ENCODE measurements at places on chromosomes 7 and 10.
A peak's percentile ranks its signal among the peaks of the same experiment; 100 is the strongest.

- H3K4me3 ChIP-seq = no peak overlapping the region
- no peak overlapping the region for H3K27ac ChIP-seq
- H3K4me1 ChIP-seq = peaks cover 16% of the 10 kb centered on the region
- peaks cover 12% of the 10 kb centered on the region for H3K36me3 ChIP-seq
- DNase-seq = no peak
These were observed 25.8 kb downstream of the DOCK1 start for GRCh38 chr10:126930883-126931503.

- no peak for DNase-seq
- H3K36me3 ChIP-seq = no peaks in the 10 kb centered on the region
- H3K4me1 ChIP-seq = no peaks in the 10 kb centered on the region
- no peak overlapping the region for H3K27ac ChIP-seq
- no peak overlapping the region for H3K4me3 ChIP-seq
These were observed 120.9 kb downstream of the TMEM168 start for GRCh38 chr7:112669306-112669705.

DNA sequence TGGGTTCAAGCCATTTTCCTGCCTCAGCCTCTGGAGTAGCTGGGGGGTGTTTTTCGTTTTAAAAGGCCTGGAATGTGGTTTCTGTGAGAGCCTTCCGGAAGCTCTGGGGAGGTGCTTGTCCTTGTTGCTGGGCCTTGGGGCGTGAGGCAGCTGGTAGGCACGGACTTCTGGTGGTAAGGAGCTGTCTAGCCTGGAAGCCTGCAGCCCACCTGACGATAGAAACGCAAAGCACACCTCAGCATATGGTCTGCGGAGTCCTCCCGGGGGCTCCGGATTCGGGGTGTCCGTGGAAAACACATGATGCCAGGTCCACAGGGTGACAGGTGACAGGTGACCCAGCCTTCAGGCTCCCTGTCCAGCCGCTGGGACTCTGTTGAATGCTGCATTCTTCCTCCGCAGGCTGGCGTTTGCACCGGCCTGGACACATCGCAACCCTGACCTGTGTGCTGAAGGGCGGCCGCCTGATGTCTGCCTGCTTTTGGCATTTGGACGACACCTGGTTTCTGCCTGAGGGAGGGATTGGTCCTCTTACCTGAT lies 37.3 kb downstream of the INPP5A start:
- H3K27ac ChIP-seq = no peak overlapping the region
- peaks cover 71% of the 10 kb centered on the region for H3K4me1 ChIP-seq

GRCh38 chr10:59479426-59479825 lies 117.1 kb upstream of the FAM13C start:
- DNase-seq = no peak
- H3K4me3 ChIP-seq = no peak overlapping the region
- H3K27me3 ChIP-seq = no peaks in the 10 kb centered on the region

DNA sequence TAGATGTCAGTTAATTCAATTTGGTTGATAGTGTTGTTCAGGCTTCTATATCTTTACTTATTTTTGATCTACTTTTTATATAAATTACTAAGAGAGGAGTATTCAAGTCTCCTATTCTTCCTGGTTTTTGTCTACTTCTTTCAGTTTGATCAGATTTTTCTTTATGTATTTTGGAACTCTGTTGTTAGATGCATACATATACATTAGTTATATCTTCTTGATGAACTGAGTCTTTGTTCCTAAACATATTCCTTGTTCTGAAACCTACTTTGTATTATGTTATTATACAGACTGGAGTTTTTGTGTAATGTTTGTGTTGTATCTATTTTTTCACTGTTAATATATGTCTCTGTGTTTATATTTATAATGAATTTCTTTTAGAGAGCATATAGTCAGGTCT lies 118.8 kb downstream of the LRMDA start:
- no peaks in the 10 kb centered on the region for H3K4me1 ChIP-seq
- DNase-seq = no peak
- no peaks in the 10 kb centered on the region for H3K36me3 ChIP-seq
- no peak overlapping the region for H3K27ac ChIP-seq
- no peak overlapping the region for H3K4me3 ChIP-seq

DNA sequence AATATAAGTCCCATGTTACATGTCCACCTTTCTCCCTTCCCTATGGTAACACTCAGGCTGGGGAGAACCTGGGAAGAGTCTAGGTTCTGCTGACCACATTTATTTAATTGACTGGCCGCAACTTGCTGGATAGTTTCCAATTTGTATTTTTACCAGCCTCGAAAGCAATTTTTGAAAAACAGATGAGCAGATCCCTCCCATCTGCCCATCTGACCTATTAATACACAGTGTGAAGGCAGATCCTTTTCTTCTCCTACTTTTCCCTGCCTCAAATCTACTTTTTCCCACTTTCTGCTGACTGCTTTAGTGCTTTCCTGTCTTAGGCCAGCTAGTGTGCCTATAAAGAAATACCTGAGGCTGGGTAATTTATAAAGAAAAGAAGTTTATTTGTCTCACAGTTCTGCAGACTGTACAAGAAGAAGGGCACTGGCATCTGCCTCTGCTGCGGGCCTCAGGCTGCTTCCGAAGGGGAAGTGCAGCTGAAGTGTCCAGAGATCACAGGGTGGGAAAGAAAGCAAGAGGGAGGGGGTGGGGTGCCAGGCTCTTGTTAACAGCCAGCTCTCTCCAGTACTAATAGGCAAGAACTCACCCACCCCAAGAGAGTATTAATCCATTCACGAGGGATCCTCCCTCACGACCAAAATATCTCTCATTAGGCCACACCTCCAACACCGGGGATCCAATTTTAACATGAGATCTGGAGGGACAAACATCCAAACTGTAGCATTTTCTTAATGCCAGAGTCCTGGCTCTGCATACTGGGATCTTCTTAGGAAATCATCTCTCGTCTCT lies 336.0 kb upstream of the IGFBP3 start:
- H3K27ac ChIP-seq = no peak overlapping the region
- DNase-seq = no peak
- no peak overlapping the region for H3K4me3 ChIP-seq
- no peaks in the 10 kb centered on the region for H3K36me3 ChIP-seq

DNA sequence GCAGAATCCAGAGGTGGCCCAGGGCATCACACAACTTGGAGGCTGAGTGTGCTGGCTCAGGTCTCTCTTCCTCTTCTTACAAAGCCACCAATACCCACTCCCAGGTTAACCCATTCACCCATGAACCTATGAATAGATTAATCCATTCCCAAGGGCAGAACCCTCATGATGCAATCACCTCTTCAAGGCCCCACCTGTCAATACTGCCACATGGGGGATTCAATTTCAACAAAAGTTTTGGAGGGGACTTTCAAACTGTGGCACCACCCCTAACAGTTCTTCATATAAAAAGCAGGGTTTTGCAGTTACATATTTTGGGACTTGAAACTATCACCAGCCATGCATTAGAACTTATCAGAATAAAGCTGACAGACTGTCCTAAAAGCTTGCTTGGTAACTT lies 193.6 kb upstream of the RNF32 start:
- no peak overlapping the region for H3K27ac ChIP-seq
- H3K27me3 ChIP-seq = no peaks in the 10 kb centered on the region
- H3K4me1 ChIP-seq = no peaks in the 10 kb centered on the region
- no peaks in the 10 kb centered on the region for H3K36me3 ChIP-seq
- H3K4me3 ChIP-seq = no peak overlapping the region

DNA sequence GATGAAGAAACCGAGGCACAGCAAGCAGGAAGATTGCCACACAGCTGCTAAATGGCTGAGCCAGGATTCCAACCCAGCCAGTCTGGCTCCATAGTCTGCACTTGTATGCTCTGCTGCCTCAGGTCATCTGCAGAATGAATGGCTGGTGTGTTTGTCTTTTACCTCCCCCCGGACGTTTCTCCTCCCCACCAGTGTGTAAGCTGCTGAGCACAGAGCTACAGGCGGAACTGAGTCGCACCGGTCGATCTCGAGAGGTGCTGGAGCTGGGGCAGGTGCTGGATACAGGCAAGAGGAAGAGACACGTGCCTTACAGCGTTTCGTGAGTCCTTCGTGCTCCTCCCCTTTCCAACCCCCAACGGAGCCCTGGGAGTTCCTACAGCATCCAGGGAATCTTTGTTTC lies 2.6 kb downstream of the CNPY4 start:
- DNase-seq = no peak
- H3K4me1 ChIP-seq = peaks cover 34% of the 10 kb centered on the region
- H3K4me3 ChIP-seq = no peak overlapping the region
- H3K27ac ChIP-seq = no peak overlapping the region
- no peaks in the 10 kb centered on the region for H3K27me3 ChIP-seq
- H3K36me3 ChIP-seq = peaks cover 26% of the 10 kb centered on the region

DNA sequence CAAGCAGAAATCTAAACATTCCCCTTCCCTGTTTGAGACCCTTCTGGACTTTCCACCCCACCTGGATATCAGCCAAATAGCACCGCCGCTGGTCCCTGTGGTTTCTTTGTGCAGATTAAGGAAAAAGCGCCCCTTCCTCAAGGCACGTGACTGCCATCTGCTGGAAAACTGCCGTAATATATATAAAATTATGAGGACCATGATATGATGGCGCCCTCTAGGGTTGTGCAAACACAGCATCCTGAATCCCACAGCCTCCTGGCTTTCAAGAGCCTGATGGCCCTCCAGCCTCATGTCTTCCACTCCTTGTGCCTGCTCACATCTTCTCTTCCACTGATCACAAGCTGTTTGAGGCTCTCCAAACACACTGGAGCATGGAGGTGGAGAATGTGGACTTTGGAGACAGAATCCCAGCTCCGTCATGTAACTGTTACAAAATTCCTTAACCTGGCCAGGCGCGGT lies 121.3 kb downstream of the MYL10 start:
- no peaks in the 10 kb centered on the region for H3K36me3 ChIP-seq
- H3K4me3 ChIP-seq = no peak overlapping the region

DNA sequence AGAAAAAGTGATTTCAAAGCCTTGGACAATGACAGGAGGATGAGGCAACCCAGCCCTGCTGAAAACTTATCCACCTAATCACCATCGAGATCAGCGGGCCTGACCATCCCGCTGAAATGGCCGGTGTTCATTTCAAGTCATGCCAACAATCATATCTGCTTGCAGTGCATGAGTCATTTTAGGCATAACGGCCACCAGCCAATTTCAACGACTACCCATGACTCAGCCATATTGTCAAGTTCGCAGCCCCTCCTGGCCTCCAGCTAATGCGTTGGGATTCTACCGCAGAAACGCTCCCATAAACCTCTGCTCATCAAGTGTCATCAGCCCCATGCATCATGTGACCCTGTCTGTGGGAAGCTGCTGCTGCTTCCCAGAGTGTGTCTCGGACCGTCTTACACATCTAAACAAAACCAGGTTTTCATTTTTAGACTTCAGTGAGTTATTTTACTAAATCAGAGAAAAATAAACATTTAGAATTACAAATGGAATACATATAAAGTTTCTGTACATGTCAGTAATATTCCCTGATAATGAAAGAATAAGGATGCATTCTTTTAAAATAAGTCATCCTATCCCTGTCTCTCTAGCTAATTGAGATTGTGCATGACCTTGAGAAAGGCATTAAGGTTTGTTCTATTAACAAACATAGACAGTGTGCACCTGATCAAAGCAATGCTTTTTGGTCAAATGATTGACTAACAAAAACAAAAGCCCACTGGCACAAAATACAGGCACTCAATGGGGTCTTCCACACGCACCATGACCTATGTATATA lies 188.9 kb downstream of the ADAM12 start:
- no peaks in the 10 kb centered on the region for H3K27me3 ChIP-seq
- no peak overlapping the region for H3K4me3 ChIP-seq
- no peaks in the 10 kb centered on the region for H3K36me3 ChIP-seq
- H3K27ac ChIP-seq = no peak overlapping the region
- no peaks in the 10 kb centered on the region for H3K4me1 ChIP-seq

- DNase-seq = no peak
- peaks cover 7% of the 10 kb centered on the region for H3K36me3 ChIP-seq
- peaks cover 2% of the 10 kb centered on the region for H3K27me3 ChIP-seq
- peaks cover 10% of the 10 kb centered on the region for H3K4me1 ChIP-seq
These were observed 31.7 kb downstream of the CAMK2B start for GRCh38 chr7:44293561-44294324.

- H3K36me3 ChIP-seq = peaks cover 3% of the 10 kb centered on the region
- H3K27ac ChIP-seq = peak overlapping the region; percentile 48
- no peak overlapping the region for H3K4me3 ChIP-seq
- DNase-seq = peak; percentile 42
- H3K4me1 ChIP-seq = peaks cover 11% of the 10 kb centered on the region
These were observed 18.9 kb downstream of the NOD1 start for GRCh38 chr7:30459591-30460245.

DNA sequence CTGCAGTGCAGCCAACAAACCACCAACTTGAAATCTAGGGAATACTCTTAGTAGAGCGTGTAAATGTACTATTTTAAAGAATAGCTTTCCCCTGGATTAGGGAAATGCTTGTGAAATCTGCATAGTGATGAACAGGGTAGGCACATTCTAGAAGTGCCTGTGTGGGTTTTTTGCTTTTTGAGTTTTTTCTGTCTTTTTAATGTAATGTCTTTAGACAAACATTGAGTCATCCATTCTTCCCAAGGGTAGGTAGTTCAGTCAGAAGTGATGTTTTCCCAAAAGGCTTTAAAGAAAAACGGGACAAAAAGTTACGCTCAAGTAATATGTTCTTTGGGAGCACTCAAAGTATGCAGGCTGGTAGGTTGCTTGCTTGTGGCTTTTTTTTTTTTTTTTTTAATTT lies 130.0 kb downstream of the AUTS2 start:
- H3K4me1 ChIP-seq = no peaks in the 10 kb centered on the region
- no peak overlapping the region for H3K4me3 ChIP-seq
- H3K36me3 ChIP-seq = no peaks in the 10 kb centered on the region
- H3K27me3 ChIP-seq = no peaks in the 10 kb centered on the region

DNA sequence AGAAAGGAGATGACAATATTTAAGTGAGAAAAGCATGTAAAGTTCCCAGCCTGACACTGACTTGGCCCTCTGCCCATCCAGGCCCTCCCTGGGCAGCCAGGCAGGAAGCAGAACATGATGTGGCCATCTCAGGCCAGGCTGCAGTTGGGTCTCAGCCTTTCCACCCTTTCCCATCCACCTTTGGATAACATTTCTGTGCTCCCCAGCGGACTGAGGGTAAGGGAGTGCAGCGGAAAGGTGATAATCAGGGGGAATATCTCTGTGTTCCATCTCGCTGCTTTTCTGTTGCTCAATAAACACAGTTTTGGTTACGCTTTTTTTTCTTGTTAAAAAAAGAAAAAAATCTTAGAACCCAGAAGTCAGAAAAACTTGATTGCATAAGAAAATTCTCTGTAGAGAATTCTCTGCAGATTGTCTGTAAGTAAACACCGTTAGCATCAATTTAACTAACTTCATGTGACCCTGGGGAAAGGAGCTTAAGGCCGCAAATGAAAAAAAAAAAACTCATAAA lies 37.2 kb upstream of the TARP start:
- no peaks in the 10 kb centered on the region for H3K27me3 ChIP-seq
- no peaks in the 10 kb centered on the region for H3K36me3 ChIP-seq
- peaks cover 9% of the 10 kb centered on the region for H3K4me1 ChIP-seq
- no peak overlapping the region for H3K27ac ChIP-seq
- no peak for DNase-seq

- no peak for DNase-seq
- H3K27ac ChIP-seq = no peak overlapping the region
- no peak overlapping the region for H3K4me3 ChIP-seq
These were observed 148.7 kb downstream of the FGFR2 start for GRCh38 chr10:121449482-121449924.

- no peak overlapping the region for H3K27ac ChIP-seq
- H3K36me3 ChIP-seq = no peaks in the 10 kb centered on the region
- H3K4me3 ChIP-seq = no peak overlapping the region
- DNase-seq = no peak
These were observed 211.4 kb upstream of the MDFIC start for GRCh38 chr7:114710499-114710898.
